Fibroblast of the conjunctiva (primary cell): ENCODE measurements at places on chromosomes 3 and 15.

DNA sequence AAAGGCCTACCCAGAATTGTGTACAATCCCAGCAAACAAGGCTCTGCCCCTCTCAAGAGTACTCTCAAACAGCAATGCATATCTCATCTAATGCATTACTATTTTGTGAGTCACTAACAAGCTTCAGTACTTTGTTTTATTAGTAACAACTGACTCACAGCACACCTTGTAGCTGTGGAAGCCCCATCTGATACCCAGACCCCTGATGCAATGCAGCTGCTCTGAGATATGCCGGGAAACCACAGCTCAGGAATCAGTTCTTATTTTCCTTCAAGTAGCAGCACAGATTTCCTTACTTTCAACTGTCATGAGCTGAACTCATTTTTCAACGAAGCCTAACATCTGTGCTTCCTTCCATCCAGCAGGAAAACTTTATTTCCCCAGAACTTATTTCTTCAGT is 37.8 kb downstream of the CCNL1 start:
- DNase-seq, result no peak

DNA sequence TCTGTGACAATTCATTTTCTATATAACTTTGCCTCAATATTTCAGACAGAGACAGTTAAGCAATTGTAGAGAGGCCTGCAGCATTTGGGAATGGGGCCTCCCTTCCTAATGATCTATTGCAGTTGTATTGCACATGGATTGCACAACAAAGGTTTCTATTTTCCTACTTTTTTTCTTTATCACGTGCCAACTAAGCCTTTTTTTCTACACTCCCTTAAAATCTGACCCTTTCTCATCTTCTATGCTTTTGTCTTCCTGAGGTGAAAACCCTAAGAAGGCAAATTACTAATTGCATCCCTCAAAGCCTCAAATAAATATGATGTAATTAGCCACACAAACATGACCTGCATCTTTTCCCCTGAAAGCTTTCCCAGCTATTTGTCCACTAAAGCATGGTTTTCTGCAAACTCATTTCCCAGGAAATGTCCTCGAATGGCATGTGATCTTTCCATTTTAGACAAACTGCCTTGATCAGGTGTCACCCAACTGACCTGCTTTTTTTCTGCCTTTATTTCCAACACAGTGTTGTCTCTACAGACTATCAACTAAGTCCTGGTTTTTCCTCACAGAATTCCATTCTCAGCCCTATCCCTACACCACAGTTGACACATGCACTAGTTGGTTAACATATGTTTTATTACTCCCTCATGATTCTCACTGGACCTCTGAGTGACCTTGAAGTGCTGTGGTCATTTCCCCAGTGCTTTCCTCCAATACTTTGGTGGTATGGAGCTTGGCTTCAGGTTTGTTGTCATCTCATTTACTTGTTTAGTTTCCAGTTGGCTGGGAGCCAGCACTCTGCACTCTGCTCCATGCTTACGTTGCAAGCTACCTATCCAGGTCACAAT is 31.9 kb upstream of the TSC22D2 start:
- peak; percentile 82 for DNase-seq

- DNase-seq, result no peak
Observed at GRCh38 chr3:195911946-195912270, 3.6 kb upstream of the TNK2 start.

DNA sequence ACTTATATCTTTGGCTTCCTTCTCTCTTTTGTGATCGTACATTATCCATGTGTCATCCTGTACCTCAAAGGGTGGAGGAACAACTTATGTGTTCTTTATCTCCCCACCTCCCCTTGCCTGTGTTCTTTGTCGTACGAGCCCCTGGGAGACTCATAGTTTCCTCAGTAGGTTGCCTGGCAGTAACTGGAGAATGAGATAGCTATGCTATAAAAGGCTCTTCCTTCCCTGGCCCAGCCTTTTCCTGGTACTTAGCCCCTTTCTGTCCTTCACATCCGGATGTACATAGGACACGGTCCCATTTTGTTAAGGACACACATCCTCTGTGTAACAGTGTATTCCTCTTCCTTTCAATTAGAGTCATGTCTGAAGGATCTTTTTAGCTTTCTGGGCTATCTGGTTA is 32.1 kb downstream of the PLCL2 start:
- no peak for DNase-seq

- DNase-seq, result no peak
Observed at GRCh38 chr3:45659661-45660566, 29.3 kb upstream of the SACM1L start.
